ENCODE measurements at places on chromosomes 5 and 9.

DNA sequence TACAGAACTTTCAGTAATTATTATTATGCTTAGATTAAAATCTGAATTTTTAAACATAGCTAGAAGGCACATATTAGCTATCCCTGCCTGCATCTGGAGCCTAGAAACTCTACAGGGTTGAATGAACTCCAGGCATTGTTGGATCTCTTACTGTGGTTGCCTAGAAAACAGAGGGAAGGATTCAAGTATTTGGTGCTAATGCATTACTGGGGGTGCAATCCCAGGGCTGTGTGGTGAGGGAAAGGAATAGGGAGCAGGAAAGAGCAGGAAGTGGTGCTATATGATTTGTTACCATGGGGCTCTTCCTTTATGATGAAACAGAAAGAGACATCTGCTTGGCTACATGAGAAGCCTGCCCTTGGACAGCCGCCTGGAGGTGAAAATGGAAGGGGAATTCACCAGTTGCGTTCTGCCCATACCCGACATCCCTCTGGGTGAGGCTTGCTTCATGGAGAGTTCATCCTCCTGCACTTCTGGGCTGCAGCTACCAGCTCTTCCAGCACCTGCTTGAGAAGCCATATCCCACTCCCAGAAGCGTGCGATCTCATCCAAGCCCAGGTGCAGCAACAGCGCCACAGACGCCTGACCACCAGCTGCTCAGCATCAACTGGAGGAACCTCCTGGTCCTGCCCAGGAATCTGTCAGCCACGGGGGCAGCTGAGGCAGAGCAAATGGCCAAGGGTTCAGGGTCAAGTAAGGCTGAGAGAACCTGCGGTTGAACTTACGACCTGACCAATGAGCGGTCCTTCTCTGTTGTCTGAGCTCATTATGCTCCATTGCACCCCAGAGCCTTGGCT is 362.8 kb downstream of the SEMA5A start:
- no peak for DNase-seq

GRCh38 chr9:21234153-21234687 is 5.6 kb downstream of the IFNA14 start:
- no peak for DNase-seq

- DNase-seq = no peak
Measured at GRCh38 chr5:130875656-130876055, 289.4 kb downstream of the HINT1 start.

DNA sequence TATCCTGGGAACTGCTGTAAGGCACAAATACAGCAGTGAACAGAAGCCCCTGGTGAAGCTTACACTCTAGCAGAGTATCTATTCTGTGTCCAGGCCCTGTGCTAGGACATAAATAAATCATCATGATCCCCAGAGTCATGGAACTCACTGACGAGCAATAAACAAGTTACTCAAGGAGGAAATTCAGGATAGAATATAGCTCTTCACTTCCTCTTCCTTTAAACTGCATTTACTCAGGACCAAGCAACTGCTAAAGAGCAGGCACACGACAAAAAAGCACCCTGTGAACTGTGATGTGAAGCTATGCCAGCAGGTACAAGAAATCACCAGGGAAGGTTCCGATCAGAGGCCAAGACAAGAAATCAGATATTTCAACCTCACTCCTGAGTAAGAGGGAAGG is 47.8 kb upstream of the NR5A1 start:
- no peak for DNase-seq

GRCh38 chr9:93951655-93952118 is 3.5 kb downstream of the BARX1 start:
- no peak for DNase-seq

- DNase-seq = no peak
Measured at GRCh38 chr5:158275511-158275910, 416.6 kb upstream of the CLINT1 start.

GRCh38 chr9:130537346-130538050 is 41.9 kb upstream of the FUBP3 start:
- no peak for DNase-seq

- DNase-seq = no peak
Measured at GRCh38 chr9:37990404-37991015, 78.5 kb downstream of the SHB start.

- DNase-seq = no peak
Measured at GRCh38 chr5:13249854-13250253, 694.6 kb downstream of the DNAH5 start.

- DNase-seq = no peak
Measured at GRCh38 chr5:43798740-43799139, 195.8 kb downstream of the NNT start.

GRCh38 chr5:54528633-54529209 is 11.2 kb downstream of the SNX18 start:
- no peak for DNase-seq

DNA sequence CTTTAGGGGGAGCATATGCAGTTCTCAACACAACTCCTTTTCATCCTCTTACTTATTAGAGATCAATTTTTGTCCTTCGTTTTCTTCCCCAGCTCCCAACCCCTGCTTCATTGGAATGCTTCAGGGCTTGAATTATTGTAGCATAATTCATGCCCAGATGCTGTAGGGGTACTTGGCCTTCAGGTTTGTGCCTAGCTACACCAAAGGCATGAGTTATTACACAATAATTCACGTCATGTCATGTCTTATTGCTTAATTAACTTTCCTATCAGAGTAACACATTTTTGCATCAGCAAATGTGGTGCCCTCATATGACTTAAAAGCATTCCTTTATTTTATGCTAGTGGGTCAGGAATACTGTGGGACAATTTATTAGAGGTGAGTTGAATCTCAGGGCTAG is 507.2 kb downstream of the NFIB start:
- DNase-seq = no peak

- DNase-seq = no peak
Measured at GRCh38 chr9:35518225-35518821, 28.4 kb downstream of the RUSC2 start.

- no peak for DNase-seq
Measured at GRCh38 chr9:72888067-72888466, 64.8 kb downstream of the ALDH1A1 start.

DNA sequence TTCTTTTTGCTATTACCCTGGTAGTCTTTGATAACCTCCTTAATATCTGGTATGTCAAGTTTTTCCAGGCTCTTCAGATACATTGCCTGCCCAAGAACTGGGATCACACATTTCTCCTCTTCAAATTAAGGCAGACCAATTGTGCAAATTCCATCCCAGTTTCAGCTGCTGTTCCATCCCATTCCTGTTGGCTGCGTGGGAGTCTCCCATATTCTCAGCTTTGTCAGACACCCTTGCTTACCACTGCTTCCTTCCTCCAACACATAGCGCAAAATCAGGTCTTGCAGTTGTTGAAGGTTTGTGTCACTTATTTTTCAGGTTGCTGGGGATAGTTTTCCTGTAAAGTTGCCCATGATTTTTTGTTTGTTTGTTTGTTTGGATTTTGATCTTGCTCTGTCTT is 15.2 kb downstream of the HCN1 start:
- no peak for DNase-seq

DNA sequence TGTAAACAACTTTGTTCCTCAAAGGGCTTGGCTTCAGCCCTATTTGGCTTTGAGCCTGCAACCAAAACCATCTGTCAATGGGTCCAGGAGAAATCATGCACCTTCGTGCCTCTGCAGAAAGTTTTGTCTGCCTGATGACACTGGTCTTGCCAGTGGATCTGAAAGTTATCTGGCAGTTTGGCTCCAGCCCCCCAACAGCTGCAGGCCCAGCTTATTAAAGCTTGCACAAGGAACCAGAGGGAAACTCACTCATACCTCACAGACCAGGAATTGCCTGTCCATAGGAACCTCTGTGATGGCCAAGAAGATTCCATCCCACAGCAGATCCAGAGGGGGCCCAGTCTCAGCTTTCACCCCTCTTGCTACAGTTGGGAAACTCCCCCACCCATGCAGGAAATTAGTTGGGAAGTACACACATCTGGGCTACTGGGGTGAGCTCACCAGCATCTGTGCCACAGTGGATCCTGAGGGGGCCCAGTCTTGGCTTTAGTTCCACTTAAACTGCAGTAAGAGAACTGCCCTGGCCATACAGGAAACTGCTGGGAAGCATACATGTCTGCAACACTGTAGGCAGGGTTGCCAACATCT is 265.5 kb downstream of the GRIA1 start:
- no peak for DNase-seq

- DNase-seq = no peak
Measured at GRCh38 chr9:112078432-112078831, 96.7 kb downstream of the SUSD1 start.

- DNase-seq = no peak
Measured at GRCh38 chr5:123387313-123387712, 35.9 kb downstream of the CEP120 start.

GRCh38 chr9:21711504-21711903 is 90.9 kb upstream of the MTAP start:
- no peak for DNase-seq

DNA sequence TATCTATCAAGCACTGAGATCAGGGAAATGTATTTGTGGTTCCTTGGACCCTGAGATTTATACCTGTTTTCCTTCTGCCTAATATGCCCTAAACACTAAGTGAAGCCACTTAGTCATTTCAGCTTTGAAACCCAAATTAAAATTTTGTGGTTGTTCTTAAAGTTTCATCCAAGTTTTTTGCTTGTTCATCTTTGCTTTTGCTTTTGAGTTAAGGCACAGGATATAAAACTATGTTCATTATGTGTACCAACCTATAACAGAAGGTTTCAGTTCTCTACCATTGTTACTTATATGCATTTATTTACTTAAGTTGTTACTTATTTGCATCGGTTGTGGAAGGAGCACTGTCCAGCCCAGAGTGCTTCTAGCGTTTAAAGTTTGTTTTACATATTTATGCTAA is 382.3 kb downstream of the PTPRD start:
- DNase-seq = no peak

GRCh38 chr5:81147011-81147885 is 85.9 kb upstream of the CKMT2 start:
- no peak for DNase-seq

GRCh38 chr5:172637110-172637580 is 3.9 kb upstream of the NEURL1B start:
- no peak for DNase-seq

GRCh38 chr9:74755355-74755754 is 132.4 kb downstream of the TRPM6 start:
- DNase-seq = no peak

DNA sequence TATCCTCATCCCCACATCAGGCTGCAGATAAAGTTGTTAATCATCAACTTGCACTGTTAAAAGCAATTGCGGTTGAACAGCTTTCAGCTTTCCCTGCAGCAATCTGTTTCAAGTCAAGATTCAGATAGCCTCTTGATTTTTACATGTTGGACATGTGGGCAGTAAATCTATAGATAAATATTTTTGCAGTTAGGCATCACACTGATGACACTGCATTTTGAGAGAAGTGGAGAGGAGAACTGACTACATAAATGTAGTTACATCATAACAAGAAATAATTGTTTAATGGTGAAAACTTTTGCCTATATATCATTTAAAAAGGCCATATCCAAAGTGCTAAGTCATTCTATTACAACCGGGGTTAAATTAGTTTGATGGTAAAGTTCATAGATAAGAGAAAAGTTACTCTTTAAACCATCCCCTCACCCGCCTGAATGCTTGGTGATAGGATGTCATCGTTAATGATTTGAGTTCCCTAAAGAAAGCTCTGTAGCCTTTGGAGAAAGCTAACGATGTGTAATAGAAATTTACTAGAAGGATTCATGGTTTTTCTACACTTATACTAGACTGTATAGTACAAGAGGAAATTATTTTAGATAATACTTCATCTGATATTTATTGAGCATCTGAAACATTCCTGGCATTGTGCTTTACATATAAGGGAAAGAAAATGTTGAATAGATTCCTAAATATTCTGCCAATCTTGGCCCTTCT is 30.8 kb upstream of the ALDH1A1 start:
- DNase-seq = no peak

- no peak for DNase-seq
Measured at GRCh38 chr9:27701016-27701415, 127.7 kb upstream of the C9orf72 start.

DNA sequence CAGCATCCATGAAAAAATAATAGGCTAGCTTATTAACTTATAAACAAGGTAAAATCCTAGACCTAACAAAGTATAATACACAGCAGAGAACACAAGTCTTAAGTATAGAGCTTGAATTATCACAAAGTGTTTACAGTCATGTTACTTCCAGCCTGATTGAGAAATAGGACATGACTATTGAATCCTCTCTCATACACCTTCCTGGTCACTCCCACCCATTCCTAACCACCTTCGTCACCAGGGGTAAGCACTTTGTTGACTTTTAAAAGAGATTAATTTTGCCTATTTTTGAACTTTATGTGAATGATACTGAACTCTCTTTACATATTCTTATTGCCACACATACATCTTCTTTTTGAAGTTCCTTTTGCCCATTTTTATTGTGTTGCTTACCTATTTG is 325.8 kb downstream of the PJA2 start:
- no peak for DNase-seq

DNA sequence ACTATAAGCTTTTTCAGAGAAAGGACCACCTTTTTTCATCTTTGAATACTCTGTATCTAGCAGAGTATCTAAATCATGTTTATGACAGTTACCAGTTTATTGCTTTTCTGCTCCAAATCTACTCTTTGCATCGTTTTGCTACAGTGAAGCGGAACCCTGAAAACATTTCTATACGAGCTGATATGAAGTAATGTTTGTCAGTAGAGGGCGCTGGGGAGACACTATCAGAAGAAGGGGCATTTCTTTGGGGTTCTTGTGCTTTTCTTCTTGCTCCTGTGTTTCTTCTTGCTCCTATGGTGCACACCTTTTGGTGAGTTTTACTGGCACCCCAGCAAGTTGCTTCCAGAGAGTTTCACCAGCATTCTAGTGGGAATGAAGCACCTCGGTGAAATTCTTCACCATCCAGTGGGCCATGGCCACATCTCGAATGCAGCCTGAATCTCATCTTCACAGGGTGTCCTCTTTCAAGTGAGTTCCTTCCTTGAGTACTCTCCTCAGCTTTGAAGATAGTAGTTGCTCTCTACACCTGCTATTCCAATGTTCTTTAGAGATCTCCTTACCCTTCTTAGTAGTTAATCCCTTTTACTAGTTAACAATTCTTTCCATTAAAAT is 98.4 kb downstream of the FGF1 start:
- DNase-seq = no peak

DNA sequence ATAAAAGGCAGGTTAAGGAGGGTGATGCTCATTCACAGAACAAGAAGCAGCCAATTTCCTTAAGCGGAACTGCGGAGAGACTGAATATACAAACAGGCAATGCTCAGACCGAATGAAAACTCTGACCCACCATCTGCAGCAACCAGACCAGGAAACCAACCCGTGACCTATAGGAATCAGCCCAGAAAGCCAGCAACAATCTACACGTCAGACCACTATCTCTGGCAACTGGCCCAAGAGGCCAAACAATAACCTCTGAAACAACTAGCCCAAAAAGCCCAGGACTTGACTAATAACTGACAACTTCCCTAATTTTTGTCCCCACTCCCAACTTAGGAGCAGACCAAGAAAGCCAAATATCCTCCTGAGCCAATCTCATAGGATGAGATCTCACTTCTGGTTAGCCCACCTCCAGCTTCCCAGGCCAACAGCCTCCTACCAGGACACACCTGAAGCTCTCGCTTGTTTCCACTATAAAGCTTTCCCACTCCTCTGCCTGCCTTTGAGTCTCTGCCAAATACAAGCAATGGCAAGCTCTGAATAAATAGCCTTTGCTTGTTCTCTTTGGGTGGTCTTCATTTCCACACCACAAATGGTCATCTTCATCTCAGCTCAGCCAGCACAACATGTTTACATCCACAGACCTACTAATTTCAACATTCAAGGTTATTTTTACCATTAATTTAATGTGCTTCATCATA is 168.5 kb downstream of the HSD17B3 start:
- no peak for DNase-seq

- no peak for DNase-seq
Measured at GRCh38 chr5:133444711-133445110, 167.6 kb downstream of the FSTL4 start.

Data from heart right ventricle (tissue), 16 donors.